NCI-H2029 (cell line): ENCODE measurements at places on chromosomes 12 and 14.

- no peak for DNase-seq
Observed at GRCh38 chr14:99535448-99535847, 54.2 kb downstream of the CCNK start.

GRCh38 chr14:83260751-83261150 lies 1727.1 kb upstream of the SEL1L start:
- DNase-seq, result no peak

GRCh38 chr14:52596861-52597260 lies 44.2 kb downstream of the GPR137C start:
- no peak for DNase-seq

DNA sequence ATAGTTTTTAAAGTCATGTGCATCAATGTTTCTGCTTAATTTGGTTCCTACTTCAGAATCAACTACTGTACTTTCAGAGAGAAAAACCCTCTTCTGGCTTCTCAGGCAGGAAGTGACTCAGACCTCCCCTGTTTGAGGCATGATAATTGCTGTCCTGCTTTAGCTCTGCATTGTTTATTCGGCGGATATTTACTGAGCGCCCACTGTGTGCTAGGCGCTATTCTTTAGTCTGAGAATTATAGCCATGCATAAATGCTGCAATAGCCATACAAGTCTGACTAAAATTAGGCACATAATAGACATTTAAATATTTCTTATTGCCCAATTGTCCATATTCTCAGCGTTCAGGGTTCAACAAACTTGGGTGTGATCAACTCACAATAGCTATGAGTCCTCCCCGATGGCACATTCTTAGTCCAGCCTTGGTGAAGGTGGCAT lies 6.1 kb upstream of the AMIGO2 start:
- peak; percentile 73 for DNase-seq

- no peak for DNase-seq
Observed at GRCh38 chr12:40152783-40153383, 47.0 kb upstream of the SLC2A13 start.

- DNase-seq, result no peak
Observed at GRCh38 chr14:69335371-69335771, 62.7 kb downstream of the ERH start.

GRCh38 chr12:41361738-41362137 lies 173.6 kb downstream of the PDZRN4 start:
- DNase-seq, result no peak

DNA sequence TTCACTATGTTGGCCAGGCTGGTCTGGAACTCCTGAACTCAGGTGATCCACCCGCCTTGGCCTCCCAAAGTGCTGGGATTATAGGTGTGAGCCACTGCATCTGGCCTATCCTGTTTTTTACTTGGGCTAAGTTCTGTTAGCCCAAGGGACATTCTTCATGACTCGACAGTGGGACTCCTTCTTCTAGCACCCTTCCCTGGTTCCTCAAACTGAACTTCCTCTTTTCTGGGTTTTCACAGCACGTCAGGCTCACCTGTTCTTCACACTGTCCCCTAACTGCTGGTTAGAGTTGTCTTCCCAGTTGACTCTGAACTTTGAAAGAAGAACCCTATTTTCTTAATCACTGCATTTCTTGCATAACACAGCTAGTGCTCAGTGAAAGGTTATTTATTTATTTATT lies 22.5 kb downstream of the CABP1 start:
- DNase-seq, result no peak

GRCh38 chr12:121776190-121777098 lies 17.0 kb downstream of the RHOF start:
- no peak for DNase-seq

GRCh38 chr12:20695232-20695631 lies at the start of gene SLCO1C1:
SLCO1C1 (plus strand) TSS chr12:20695332; CDS start chr12:20699577, 4,245 bp downstream.
- no peak for DNase-seq

DNA sequence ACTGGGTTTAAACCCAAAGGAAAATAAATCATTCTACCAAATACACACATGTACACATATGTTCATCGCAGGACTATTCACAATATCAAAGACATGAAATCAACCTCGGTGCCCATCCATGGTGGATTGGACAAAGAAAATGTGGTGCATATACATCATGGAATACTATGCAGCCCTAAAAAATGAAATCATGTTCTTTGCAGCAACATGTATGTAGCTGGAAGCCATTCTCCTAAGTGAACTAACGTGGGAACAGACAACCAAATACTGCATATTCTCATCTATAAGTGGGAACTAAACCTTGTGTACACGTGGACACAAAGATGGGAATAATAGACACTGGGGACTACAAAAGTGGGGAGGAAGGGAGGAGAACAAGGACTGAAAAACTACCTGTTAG lies 96.6 kb downstream of the LMNTD1 start:
- no peak for DNase-seq

- DNase-seq, result peak; percentile 17
Observed at GRCh38 chr14:99272899-99273765, 1.1 kb upstream of the BCL11B start.

GRCh38 chr12:55965941-55966407 lies at the start of gene PMEL:
PMEL (minus strand) TSS chr12:55966042; CDS start chr12:55966011, 31 bp downstream.
- DNase-seq, result no peak

DNA sequence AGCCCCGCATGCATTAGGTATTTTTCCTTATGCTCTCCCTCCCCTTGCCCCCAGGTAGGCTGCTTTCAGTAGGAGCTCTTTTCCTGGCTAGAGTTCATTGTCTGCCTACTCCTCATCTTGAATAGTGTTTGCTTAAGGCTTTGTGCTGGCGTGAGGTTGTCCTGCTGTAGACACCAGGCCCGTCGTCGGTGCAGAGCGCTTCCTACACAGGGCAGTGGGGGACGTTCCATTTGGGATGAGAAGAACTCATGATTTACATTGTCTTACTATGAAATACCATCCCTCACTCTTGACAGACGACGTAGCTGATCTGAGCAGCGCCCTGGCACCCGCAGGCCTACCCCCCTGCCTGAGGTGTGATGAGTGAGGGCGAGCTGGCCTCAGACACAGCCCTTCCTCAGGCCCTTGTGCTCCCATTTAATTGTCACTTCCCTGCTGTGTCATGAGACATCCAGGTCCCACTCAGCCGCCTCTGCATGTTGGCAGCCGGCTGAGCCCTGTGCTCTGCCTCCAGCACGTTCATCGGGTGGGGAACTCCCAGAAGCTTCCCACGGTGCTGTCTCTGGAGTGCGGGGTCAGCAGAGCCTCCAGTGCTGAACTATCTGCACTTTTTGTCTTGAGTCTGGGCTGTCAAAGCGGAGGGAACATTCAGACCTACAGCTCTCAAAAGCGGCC lies 76.0 kb downstream of the WDR20 start:
- DNase-seq, result peak; percentile 44

- peak; percentile 95 for DNase-seq
Observed at GRCh38 chr14:51093371-51094281, 1.3 kb downstream of the TRIM9 start.
